ENCODE measurements at places on chromosomes 13 and 19.

DNA sequence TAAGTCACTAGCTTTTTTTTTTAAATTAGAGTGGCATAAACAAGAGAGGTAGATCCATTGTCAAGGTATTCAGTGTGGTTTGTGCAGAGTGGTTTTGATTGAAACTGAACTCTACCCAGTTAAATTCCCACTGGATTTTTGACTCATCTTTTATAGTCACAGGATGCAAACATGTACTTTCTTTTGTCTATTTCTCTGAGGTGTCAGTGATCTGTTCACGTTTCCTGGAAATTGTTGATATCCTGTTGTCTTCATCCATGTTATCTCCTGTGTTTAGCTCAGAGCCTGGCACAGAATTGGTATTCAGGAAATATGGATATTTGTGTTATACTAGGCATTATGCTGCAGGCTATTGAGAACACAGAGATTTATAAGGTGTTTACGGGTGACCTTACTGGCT lies 119.7 kb downstream of the PCCA start:
- no peak for DNase-seq

- no peak for DNase-seq
Observed at GRCh38 chr13:62057286-62057685, 641.6 kb upstream of the PCDH20 start.

GRCh38 chr13:81393721-81394120 lies 1052.8 kb upstream of the SPRY2 start:
- no peak for DNase-seq

- DNase-seq, result no peak
Observed at GRCh38 chr19:46925548-46925950, 64.8 kb downstream of the ARHGAP35 start.

DNA sequence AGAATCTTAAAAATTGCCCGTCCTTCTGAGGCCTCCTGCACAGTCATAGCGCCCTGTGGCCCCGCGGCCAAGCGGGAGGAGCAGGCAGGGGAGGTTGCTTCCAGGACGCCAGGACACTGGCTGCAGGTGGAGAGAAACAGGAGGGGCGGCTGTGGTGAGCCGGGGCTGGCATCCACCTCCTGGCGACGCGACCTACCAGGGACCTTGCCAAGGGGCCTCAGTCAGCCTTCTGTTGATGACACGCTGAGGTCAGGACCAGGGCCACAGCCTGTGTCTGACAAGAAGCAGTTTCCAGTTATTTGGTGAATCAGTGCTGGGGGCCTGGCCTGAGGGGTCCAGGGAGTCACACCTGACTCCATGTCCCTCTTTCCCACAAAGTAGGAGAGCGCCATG lies 13.3 kb upstream of the MKNK2 start:
- no peak for DNase-seq

DNA sequence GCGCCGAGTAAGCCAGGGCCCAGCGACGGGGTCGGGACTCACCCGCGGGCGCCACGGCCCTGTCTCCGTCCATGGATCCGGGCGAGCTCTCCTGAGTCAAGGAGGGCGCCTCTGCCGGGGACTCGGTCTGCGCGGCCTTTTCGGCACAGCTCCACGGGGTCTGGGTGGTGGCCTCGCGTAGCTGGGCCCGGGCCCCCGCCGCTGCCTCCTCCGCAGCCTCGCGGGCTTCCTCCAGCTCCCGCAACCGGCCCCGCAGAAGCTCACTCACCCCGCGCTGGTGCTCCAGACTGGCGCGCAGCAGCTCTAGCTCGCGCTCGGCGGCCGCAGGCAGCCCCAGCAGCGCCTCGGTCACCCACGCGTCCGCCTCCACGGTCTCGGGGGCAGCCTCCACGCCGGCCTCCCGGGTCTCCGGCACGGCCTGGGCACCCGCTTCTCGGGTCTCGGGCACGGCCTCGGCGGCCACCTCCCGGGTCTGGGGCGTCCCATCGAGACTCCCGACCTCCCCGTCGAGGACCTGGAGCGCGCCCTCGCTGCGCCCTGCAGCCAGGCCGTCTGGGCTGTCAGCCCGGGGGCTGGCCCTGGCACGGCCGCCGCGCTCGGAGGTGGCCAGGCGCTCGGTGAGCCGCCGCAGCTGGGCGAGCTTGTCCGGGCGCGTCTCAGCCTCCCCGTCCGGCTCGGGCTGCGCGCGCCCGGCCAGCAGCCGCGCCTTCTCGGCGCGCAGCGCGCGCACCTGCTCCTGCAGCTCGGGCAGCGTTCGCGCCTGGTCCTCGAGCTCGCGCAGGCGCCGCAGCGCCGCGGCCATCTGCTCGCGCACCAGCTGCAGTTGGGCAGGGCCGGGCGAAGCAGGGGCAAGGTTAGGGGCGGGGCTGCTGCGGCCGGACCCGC lies 8.4 kb downstream of the KANK3 start:
- DNase-seq, result peak; percentile 52

GRCh38 chr19:15379999-15380647 lies 536 bp upstream of the AKAP8 start:
- DNase-seq, result no peak
